ENCODE measurements at places on chromosomes 12 and 14. TPM values are rescaled to one million over a fixed set of nuclear protein-coding genes. Genes with fewer than 3 reads are reported as not detected.

The MDGA2 gene
- not detected for total RNA-seq

The TMEM119 gene
- total RNA-seq = 48.3 TPM

The KCTD10 gene
- 57.2 TPM for total RNA-seq

The FBRSL1 gene
- 41.1 TPM for total RNA-seq

DNA sequence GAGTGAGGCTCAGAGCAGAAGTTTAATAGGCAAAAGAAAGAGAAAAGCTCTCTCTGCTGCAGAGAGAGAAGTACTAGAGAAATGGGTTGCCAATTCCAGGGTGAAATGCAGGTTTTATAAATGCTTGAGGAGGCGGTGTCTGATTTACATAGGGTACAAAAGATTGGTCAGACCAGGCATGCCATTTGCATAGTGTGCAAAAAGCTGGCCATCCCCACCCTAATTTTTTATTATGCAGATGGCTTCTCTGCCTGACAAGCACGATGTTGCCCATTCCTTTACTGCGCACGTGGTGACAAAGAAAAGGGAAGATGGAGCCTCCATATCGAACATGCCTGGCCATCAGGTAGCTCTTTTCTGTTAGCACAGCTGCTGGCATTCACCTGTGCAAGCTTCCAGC lies 209.3 kb upstream of the PPFIA2 start:
- H3K36me3 ChIP-seq = no peaks in the 10 kb centered on the region
- peaks cover 3% of the 10 kb centered on the region for H3K27me3 ChIP-seq
- H3K4me3 ChIP-seq = no peak overlapping the region
- DNase-seq = no peak
- no peak overlapping the region for H3K27ac ChIP-seq
- H3K4me1 ChIP-seq = no peaks in the 10 kb centered on the region

DNA sequence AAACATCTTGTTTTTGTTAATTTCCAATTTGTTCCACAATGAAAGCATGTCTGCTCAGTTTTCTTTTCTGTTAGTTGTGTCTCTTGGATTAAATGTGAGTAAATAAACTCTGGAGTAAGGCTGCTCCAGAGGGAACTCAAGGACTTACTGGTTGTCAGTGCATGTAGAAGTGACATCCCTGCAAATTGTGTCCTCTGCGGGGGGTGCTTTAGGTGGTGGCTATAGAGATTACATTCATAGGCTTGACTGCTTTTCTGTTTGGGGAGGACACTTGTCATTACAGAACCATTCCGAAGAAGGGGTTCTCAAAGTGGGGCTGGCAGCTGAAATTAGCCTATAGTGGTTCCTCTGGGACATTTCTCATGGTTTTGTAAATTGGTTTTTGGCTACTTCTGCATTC lies 8.8 kb downstream of the TMTC2 start:
- no peak overlapping the region for H3K4me3 ChIP-seq
- no peak overlapping the region for H3K27ac ChIP-seq
- H3K36me3 ChIP-seq = no peaks in the 10 kb centered on the region
- no peak for DNase-seq
- H3K4me1 ChIP-seq = peaks cover 8% of the 10 kb centered on the region

DNA sequence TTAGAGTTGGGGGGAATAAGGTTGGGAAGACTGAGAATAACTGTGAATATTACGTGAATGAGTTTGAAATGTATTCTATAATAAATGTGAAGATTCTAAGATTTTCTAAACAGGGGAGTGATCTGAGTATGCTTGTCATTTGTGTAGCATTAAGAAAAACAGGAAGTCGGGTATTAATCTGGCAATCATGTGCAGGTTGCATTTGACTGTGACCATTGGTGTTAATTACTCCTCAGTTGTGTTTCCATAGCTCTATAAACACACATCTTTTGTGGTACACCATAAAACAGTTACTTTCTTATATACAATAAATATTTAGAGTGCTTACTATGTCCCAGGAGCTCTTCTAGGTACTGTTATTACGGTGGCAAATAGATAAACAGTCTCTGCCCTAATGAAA lies 434.4 kb upstream of the PDE3A start:
- no peak overlapping the region for H3K27ac ChIP-seq
- H3K4me1 ChIP-seq = no peaks in the 10 kb centered on the region
- H3K4me3 ChIP-seq = no peak overlapping the region
- H3K27me3 ChIP-seq = no peaks in the 10 kb centered on the region
- DNase-seq = no peak
- no peaks in the 10 kb centered on the region for H3K36me3 ChIP-seq

DNA sequence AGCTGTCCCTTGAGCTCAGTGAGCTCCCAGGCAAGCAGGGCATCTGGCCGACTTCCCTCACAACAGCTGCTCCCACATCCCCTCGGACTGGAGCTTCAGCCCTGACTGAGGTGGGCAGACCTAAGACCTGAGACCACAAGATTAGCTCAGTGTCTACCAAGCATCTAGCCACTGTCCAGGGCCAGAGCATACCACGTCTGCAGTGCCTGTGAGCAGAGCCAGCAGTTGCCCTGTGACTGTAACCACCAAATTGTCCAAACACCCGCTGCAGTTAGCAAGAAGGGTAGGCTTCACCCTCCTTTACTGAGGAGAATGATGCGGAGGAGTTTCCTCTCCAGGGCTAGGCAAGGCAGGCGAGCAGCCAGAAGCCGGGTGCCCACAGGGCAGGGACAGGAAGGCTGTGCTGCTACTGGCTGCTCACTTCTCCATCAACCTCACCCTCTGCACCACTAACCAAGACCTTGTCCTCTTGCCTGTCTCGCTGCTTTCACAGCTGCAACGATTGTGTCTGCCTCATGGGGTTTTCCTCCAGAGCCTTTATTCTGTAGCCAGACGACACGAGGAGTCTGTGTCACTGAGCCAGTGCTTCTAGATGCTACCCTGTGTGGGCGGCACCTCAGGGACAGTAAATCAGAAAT lies 53.9 kb downstream of the ANAPC7 start:
- no peaks in the 10 kb centered on the region for H3K27me3 ChIP-seq
- H3K27ac ChIP-seq = peak overlapping the region; percentile 38
- H3K4me1 ChIP-seq = peaks cover 3% of the 10 kb centered on the region
- H3K36me3 ChIP-seq = peaks cover 36% of the 10 kb centered on the region
- DNase-seq = no peak

DNA sequence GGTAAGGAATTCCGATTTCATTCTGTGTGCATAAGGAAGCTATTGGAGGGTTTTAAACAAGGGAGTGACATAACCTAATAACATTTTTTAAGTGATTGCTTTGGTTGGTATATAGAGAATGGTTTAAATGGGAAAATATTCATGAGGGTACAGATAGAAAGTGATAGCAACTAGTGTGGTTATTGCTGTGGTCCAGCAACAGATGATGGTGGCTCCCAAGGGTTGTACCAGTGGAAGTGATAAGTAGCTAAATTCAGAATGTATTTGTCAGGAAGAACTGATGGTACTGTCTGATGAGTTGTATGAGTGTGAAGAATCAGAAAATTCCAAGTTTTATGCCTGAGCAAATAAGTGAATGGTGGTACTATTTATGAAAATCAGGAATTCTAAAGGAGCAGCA lies 2.6 kb upstream of the CNOT2 start:
- no peak for DNase-seq
- peaks cover 30% of the 10 kb centered on the region for H3K4me1 ChIP-seq
- H3K4me3 ChIP-seq = no peak overlapping the region
- H3K27me3 ChIP-seq = no peaks in the 10 kb centered on the region
- H3K27ac ChIP-seq = no peak overlapping the region
- peaks cover 12% of the 10 kb centered on the region for H3K36me3 ChIP-seq

The C12orf50 gene
- not detected for total RNA-seq

DNA sequence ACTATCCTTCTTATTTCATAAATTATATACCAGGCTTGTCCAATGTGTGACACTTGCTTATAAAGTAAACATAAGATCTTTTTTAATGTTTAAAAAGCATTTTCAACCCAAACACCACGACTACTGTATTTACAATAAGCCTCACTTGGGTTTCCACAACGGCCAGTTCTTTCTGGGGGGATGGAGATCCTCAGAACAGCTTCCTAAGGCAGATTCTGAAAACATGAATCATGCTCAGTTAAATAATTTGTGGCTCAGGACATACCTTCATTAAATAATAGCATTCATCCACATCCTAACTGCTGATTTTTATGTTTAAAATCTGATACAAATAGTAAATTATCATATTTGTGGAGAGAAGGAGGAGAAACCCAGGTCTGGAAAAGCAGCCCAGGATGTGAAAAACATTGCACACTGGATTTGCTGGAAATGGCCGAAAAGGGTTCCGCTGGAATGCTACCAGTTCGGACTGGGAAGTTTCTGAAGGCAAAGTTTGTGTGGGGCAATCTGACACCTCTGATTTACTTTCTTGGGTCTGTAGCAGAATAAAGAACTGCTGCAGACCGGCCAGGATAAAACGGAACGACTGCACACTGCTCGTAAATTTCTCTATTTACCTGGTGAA lies 597 bp downstream of the GLT8D2 start:
- peaks cover 47% of the 10 kb centered on the region for H3K4me1 ChIP-seq
- peak overlapping the region; percentile 93 for H3K27ac ChIP-seq

The CACNB3 gene
- total RNA-seq = 57.5 TPM

DNA sequence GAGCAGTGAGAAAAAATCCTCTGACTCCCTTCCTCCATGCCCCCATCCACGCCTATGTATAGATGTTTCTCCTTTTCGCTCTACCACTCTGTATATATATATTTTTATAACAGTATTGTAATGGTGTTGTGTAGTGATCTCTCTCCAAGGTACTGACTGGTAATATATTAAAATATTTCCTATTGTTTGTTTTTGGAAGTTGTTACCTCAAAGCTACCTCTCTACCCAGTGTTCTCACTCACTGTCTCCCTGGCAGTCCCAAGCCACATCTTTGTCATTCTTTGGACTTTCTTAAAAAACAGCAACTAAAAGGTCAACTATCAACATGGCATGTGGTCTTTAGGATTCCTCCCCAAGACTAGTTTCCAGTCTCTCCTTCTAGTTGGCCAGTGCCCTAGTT lies 15.7 kb upstream of the RMST start:
- H3K36me3 ChIP-seq = no peaks in the 10 kb centered on the region
- H3K27ac ChIP-seq = no peak overlapping the region
- H3K27me3 ChIP-seq = peaks cover 2% of the 10 kb centered on the region
- H3K4me3 ChIP-seq = no peak overlapping the region
- DNase-seq = no peak
